COLO829 (cell line): ENCODE measurements at places on chromosomes 3 and 15.

DNA sequence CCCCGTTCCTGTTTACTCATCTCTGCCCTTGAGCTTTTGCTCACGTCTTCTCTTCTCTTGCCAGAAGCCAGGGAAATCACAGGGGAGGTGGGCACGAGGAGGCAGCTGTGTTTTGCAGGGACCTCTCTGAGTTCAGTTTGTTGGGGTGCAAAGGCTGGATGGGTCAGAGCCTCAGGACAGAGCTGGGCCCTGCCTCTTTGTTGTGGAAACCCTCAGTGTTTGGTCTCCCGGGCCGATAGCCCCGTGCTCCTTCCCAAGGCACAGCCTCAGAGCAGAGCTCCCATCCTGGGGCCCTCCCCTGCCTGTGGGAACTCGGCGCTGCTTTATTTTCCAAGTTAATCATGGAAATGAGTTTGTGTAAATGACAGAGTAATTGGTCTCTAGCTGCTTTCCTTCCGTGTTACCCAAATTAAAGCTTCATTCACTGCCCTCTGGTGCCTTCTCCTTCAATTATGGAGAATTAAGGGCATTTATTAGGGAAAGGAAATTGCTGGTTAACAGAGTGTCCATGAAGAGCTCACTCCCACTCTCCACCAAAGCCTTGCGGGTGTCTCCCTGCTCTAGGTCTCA lies 40.9 kb downstream of the BDH1 start:
- no peak for DNase-seq

DNA sequence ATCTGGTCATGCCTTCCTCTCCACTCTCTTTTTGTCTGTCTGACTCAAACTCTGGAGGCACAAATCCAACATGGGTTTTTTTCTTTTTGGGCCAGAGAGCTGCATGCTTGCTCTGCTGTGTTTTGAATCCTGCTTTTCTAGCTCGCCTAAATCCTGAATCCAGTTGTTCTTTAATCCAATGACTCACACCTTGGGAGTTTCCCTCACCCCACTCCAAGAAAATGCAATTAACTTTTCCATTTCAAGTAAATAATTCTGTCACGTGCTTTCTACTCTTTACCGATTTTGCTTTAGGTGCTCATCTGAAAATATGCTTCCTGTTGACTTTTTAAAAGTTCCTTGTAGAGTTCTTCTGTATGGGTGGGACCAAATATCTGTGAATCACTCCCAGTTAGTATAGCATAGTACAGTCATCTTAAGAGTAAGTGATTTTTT lies 47.6 kb downstream of the SLMAP start:
- peak; percentile 93 for DNase-seq

DNA sequence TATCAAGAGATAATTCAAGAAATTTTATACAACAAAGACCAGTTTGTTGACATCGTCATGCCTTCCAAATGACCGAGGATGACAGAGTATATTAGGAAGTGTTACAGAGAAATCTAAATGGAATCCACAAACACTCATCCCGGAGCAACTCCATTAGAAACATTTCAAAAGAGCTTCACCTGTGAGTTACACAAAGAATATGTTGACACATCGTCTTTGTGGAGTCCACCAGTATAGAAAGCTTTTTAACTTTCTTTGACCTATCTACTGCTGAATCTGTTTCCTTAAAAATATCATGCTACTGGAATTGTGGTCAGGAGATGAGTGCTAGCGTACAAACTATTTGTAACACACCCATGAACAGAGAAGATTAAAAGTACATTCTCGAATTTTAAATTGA lies 130.4 kb downstream of the SUCLG2 start:
- peak; percentile 45 for DNase-seq

DNA sequence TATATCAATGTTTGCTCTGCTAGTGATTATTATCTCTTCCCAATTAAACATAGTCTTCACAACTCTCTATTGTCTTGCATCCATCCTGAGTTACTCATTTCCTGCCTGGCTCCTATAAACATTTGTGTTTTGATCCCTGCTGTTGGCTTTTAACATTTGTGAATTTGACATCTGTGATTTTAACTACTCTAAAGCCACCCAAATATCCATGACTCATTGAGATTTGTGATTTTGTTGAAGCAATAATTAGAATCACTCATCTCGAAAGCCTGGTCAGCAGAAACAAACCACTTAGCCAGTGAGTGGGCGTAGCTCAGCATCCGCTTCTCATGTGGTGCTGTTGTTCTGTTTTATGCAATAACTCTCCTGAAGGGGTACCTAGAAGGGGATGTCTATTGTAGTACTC lies 174.3 kb upstream of the ZBTB20 start:
- DNase-seq = peak; percentile 73

DNA sequence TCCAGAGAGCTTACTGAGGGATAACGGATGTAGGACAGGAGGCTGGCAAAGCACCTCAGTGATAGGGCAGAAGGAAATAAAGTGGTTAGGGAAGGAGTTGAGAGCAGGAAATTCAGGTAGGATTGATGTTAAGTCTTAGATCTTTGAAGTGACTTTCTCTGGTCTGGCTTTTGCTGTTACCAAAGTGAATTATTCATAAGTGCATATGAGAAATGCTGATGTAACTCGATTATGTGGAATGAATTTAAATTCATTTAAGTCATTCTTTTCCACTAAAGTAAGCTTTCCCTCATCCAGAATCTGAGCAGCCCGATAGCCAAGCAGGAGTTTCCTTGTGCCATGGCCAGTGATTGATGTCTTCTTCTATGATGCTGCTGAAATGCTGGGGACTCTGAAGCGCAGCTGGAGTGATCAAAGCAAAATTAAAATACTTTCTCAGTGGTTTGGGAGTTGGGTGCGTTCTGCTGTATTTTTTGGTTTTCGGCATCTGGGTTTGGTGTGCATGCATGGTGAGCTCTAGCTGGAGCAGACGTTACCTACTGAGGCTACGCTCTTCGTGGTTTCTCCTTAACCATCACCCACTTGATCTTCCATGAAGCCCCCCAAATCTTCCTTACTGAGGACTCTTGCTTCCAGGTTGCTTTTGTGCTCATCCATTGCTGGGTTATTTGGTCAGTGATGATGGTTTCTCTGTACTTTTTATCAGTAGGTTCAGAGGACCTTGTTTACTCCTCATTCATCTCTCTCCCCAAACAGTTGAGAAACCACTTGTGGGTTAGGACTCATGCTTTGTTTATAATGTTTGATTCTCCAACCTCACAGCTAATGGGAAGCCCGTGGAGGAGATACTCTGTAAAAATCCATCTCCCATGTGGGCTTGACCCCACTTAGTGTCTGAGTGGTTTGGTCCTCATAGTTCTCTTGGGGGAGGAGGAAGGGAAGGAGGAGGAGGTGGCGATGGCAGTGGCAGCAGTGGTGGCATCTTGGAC lies 72.5 kb downstream of the IGF1R start:
- DNase-seq = no peak

- no peak for DNase-seq
Measured at GRCh38 chr3:47323431-47324277, 40.9 kb downstream of the KLHL18 start.

GRCh38 chr15:101521591-101521990 lies 32.1 kb upstream of the PCSK6 start:
- DNase-seq = no peak
